ENCODE measurements at places on chromosomes 2 and 18.
A peak's percentile ranks its signal among the peaks of the same experiment; 100 is the strongest.

DNA sequence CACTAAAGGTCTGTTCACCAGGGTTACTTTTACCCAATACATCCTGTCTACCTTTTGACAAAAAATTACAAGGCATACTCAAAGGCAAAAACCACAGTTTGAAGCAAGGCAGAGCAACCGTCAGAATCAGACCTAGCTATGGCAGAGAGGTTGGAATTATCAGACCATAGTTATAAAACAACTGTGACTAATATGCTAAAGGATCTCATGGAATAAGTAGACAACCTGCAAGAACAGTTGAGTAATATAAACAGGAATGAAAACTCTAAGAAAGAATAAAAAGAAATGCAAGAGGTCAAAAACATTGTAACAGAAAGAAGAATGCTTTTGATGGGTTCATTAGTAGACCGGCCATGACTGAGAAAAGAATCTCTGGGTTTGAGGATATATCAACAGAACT is 318.8 kb upstream of the KCNH7 start:
- DNase-seq = peak; percentile 53

- no peak for DNase-seq
These were observed 171.7 kb upstream of the MYCN start for GRCh38 chr2:15768615-15769014.

DNA sequence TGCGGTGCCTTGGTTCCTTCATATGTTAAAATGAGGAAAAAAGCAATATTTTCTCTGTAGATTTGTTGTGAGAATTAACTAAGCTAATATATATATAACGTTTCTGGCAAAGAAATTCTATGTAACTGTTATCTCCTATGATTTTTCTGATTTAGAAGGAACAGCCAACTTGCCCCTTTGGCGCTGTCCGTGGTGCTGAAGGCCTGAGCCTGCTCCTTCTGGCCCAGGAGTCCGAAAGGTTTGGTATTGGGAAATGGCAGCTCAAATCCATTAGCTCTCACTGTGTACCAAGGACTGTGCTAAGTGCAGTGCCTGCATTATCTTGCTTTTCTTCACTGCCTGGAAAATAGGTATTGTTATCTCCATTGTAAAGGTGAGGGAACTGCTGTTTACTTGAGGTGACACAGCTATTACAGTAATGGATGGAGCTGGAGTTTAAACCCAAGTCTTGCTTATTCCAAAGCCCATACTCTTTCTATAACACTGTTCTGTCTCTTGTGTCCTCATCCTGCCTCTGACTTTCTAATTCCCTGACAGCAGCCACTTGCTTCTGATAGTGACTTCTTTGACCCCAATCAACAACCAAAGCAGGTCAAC is 52.2 kb downstream of the C1QL2 start:
- peak; percentile 22 for DNase-seq

DNA sequence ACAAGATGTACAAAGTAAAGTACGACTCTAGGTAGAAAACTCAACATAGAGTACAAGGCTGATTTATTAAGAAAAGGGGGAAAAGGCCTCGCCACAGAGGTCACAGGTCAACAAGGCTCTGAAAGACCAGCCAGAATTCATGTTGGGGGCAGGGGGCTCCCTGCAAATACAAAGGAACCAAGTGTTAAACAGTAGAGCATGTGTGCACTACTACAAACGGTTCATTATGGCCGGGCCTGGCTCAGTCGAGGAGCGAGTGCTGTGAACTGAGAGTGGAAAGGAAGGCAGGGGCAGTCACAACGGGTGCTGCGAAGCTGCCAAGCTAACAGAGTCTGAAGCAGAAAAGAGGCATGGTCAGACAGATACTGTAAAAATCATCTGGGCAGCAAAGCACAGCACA is 77.1 kb downstream of the MBOAT2 start:
- DNase-seq = no peak

DNA sequence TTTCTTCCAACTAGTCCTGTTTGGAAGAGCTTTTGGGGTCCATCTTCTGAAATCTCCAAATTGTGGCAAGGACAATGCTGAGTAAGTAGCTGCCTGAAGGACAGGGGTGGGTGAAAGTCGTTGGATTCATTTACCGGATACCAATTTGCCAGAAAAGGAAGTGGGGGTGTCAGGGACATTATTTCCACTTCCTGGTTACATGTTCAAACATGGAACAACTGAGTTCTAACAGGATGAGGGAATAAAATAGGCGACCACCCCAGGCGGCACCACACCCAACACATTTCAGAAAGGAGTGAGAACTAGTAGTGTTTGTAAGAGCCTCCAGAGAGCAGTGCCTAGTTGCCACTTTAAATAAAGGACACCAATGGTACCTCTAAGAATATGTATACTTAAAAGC is 158.6 kb upstream of the SERTAD2 start:
- DNase-seq = no peak

DNA sequence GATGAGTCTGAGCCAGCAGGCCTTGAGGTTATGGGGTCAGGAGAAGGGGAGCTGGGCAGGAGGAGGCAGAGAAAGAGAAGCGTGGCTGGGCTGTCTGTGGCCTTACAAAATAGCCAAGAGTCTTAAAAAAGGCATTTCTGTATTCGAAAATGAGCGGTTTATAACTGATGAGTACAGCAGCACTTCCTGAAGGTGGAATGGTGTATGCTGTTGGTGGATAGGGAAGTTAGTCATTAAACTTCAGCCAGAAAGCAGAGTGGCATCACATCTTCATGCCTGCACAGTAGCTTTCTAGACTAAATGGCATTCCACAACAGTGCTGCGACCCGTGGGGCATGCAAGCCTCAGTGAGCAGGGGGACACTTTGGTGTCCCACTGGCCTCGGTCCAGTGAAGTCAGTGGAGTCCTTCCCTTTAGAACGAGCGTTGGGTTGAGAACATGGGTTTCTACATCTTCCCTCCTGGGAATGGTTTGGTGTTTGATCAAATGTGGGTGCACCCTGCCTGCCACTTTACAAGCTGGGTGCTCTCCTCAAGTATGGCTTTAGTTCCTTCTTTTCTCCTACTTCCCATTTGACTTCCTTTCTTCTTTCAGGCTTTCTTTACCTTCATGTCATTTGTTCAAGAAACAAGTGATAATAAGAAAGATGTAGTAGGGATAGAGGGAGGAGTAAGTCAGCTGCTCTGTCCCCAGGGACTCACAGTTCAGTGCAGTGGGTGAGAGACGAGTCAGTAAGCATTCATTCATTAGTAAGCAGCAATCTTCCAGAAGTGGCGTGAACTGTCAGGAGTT is 96.3 kb downstream of the ARMC9 start:
- no peak for DNase-seq
